ENCODE measurements at places on chromosomes 1 and 21. TPM values are rescaled to one million over a fixed set of nuclear protein-coding genes. Genes with fewer than 3 reads are reported as not detected.

- DNase-seq = no peak
Observed at GRCh38 chr1:7379441-7379971, 391.6 kb upstream of the VAMP3 start.

- DNase-seq = no peak
Observed at GRCh38 chr1:3355894-3356826, 98.3 kb upstream of the ARHGEF16 start.

GRCh38 chr21:42148097-42148496 is 70.8 kb upstream of the ABCG1 start:
- DNase-seq = no peak

GRCh38 chr1:4270651-4271337 is 370.7 kb upstream of the C1orf174 start:
- DNase-seq = no peak

DNA sequence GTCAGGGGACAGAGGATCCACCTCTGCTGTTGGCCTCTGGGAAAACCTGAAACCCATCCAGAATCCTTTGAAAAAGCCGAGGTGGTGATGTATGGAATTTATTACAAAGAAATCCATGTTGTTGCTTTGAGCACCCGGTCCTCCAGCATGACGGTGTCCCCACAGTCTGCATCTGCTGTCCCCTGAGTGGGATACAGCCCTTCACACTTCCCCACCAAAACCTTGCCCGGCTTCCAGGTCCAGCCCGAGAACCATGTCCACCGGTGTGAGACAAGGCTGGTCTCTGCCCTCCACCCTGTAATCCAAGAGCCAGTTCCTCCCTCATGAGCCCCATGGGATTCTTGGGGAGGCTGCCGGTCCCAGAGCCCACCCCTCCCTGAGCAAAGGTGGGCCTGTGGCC is 70.5 kb downstream of the STUM start:
- no peak for DNase-seq

DNA sequence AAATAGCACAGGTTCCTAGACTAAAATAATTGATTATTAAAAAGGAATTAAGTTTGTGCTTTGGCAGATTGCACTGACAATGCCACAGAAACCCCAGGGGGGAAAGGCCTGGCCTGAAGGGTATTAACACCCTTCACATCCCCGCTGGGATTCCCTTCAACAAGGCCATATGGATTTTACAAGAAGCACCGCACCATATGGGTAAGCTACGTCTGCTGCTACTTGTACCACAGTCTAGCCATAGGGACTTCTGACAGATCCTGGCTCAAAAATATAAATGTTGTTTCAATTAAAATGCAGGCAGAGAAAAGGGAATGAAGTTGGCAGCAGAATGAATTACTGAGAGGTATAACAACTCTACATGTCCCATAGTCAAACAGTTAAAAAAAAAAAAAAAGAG is 101.0 kb downstream of the DENND1B start:
- no peak for DNase-seq

Gene MPL
- total RNA-seq = 0.63 TPM
